ENCODE measurements at places on chromosomes 5 and 9.

GRCh38 chr5:146793709-146794108 lies 84.8 kb downstream of the PPP2R2B start:
- no peak for DNase-seq

DNA sequence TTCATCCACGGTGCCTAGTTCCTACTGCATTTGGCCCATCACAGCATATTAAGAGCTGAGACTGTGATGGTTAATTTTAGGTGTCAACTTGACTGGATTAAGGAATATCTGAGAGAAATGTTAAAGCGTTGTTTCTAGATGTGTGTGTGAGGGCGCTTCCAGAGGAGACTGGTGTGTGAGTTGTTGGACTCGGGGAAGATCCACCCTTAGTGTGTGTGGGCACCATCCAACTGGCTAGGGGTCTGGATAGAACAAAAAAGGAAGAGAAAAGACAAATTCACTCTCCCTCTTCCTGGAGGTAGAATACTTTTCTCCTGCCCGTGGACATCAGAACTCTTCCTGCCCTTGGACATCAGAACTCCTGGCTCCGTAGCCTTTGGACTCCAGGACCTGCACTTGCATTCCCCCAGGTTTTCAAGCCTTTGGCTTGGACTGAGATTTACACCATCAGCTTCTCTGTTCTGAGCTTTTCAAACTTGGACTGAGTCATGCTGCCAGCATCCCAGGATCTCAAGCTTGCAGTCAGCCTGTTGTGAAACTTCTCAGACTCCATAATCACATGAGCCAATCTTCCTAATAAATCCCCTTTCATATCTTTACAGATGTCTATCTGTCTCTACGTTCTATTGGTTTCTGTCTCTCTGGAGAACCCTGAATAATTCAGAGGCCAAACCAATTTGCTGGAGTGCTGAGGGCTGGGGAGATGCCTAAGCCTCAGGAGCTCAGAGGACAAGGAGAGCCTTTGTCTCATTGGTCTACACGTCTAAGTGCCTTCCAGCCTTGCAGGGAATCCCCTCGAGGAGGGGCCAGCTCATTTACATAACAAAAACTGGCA lies 164.5 kb downstream of the DCP2 start:
- no peak for DNase-seq

GRCh38 chr9:5095795-5096194 lies 89.6 kb downstream of the INSL6 start:
- no peak for DNase-seq

DNA sequence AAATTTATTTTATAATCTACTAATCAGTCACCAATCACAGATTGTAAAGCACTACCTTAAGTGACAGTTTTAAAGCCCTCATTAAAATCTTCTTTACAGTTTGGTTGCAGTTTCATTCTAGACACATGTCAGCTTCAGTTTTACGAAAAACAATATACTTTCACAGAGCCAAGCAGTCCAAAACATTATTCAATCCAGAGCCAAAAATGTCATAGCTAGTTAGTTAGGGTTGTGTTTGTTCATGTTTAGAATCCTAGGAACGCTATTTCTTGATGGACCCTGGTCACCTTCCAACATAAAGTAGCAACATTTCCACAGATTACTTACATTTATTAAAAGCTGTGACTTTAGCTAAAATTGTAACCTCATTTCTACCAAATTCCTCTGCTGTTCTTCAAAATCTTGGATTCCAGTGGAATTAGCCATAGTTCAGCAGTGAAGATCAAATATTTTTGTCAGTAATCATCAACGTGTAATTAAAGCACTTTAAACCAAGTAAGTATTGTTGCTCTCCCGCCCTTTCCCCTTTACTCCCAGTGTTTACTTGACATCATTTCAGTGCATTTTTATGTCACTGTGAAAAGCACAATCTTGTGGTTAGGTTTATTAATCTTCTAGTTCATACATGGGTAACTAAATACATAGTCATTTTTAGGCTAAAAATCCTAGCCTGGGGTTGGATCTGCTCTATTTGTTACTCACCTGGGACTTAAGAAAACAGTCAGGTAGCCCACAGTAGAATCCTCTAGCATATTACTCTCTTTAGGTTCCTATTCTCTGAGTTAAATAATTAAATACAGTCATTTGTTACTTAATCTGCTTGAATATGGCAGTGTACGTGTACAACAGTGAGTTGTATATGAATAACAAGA lies 74.3 kb downstream of the NIPBL start:
- no peak for DNase-seq

DNA sequence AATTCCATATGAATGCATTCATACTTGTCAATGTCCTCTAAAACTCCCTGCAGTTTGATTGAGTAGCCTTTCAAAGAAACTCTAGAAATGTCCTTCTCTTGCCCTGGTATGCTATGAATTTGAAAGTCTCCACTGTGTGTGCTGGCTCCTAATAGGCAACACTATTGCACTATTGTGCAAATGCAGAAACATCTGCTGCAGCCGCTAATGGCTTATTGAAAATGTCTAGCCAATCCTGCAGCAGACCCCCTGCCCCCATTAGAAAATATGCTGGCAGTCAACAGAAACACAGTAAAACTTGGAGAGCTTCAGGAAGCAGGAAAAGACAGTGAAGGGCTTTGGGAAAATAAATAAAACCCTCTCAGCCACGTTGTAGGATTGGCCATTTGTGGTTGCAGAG lies 87.3 kb upstream of the GRAMD2B start:
- DNase-seq = no peak

- DNase-seq = no peak
Observed at GRCh38 chr5:75824323-75824722, 107.1 kb upstream of the POC5 start.

DNA sequence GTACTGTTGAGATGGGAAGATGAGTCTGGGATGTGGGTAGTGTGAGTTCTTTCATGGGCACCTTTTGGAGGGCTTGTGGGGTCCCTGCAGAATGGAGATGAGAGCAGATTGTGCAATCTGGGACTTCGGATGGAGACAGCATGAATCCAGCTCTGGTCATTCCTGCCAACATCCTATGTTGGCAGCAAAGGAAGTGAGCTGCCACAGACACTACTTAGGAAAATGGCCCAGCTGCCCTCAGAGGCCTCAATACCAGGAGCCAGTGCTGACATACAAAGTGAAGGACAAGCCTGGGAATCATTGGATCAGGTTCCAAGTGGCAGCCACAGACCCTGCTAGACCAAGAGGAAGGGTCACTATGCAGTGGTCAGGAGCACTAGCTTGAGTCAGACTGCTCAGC lies 402.8 kb downstream of the CDK5RAP2 start:
- DNase-seq = no peak

DNA sequence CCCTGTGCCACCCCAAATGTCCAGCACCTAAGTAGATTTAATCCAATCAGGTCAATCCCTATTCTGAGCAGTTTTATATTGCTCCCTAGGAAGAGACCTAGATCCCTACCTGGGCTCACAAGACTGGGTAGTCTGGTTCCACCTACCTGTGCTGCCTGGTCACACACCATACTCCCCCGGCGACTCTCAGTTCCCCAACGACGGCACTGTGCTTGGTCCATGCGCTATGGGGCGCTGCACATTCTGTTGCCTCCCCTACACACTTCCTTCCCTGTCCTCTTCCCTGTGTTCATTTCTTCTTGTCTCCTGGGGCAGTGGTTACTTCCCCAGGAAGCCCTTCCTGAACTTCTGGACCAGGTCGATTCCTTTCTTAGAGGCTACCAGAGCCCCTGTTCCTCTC lies 109.9 kb upstream of the IL12B start:
- DNase-seq = no peak

GRCh38 chr5:35458824-35459207 lies 158.8 kb upstream of the SPEF2 start:
- DNase-seq = no peak

- DNase-seq = no peak
Observed at GRCh38 chr9:89743216-89743572, 138.4 kb downstream of the GADD45G start.

GRCh38 chr9:115202960-115203751 lies 85.2 kb upstream of the TNC start:
- peak; percentile 62 for DNase-seq

GRCh38 chr5:24789611-24790351 lies 145.0 kb upstream of the CDH10 start:
- no peak for DNase-seq

GRCh38 chr9:10062629-10063395 lies 550.0 kb downstream of the PTPRD start:
- no peak for DNase-seq

DNA sequence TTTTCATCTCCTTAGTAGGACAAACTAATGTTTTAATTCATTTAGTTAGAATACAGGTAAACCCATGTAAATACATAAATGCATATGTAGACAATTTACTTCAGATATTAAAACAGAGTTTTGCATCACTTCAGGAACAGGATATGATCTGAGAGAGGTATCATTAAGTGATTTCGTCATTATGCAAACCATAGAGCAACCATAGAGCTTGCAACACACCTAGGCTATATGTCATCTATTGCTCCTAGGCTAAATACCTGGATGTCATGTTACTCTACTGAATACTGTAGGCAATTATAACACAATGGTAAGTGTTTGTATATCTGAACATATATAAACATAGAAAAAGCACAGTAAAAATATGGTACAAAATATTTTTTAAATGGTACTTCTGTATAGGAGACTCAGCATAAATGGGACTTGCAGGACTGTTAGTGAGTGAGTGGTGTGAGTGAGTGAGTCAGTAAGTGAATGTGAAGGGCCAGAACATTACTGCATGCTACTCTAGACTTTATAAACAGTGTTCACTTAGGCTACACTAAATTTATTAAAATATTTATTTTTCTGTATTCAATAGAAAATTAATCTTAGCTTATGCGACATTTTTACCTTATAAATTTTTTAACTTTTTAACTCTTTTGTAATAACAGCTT lies 1377.5 kb upstream of the CDH9 start:
- DNase-seq = no peak

GRCh38 chr9:9791611-9792010 lies 821.2 kb downstream of the PTPRD start:
- DNase-seq = no peak

DNA sequence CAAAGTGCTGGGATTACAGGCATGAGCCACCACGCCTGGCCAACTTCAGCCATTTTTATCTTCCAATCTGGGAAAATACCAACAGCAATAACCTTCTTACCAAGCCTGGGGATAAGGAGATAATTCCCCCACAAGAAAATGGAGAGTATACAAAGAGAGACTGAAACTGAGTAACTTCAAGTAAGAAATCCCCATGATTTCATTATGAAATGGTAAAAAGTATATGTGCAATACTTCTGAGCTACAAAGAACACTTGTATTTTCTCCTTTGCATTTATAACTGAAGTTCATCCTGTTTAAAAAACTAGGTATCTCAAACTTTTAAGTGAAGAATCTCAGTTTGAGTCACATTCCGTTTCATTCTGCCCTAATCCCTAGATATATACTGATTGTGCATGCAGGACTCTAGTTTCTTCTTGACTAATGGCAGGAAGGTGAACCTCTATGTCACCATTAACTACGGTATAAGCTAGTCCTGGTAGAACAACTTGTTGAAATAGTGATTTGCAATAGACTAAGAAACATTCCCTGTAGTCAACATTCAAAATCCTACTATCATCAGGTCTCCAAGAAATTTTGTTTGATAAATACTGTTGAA lies 2071.4 kb downstream of the MAT2B start:
- no peak for DNase-seq

DNA sequence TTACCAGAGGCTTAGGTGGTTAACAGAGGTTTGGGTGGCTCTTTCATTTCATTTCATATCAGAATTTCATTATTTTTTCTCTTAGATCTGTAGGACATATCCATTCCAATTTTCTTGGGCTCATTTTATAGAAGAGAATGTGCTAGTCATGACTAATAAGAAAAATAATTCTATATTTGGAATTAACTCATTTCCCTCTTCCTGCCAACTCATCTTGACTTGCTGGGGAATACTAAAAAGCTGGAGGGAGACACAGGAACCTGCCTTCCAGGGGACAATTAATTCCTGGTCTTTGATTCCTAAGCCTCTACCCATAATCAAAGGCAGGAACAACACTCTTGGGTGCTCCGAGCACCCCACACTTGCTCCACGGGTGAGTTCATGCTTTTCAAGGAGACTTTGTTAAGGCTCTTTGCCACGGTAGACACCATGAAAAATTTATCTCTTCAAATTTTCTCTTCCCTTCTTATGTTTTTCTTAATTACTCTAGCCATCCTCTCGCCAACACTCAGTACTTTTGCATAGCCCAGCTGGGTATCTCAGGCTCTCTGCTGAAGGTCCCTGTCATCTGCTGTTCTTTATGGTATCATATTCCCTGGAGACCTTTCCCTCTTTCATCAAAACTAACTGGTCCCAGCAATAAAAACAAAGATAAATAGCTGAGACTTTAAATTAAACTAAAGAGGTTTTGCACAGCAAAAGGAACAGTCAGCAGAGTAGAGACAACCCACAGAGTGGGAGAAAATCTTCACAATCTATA lies 273.9 kb downstream of the NPR3 start:
- no peak for DNase-seq

GRCh38 chr5:80967500-80968181 lies 7.5 kb downstream of the RASGRF2 start:
- no peak for DNase-seq

DNA sequence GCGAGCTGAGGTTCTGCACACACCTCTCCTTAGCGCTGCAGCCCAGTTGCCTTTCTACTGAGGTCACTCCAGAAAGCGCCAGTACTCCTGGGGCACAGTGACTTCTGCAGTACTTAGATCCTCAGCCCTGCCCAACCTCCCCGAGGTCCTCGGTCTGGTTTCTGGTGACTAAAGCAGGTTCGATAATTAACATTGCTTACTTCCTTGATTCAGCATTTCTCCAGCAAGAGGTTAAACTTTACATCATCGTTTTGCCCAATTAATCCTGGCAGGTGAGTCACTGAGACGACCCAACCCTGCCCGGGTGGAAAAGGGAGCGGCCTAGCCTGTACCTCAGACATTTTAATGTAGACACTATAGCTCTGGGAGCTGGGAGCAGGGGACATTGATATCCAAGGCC lies 77.6 kb downstream of the PLAC8L1 start:
- DNase-seq = no peak

DNA sequence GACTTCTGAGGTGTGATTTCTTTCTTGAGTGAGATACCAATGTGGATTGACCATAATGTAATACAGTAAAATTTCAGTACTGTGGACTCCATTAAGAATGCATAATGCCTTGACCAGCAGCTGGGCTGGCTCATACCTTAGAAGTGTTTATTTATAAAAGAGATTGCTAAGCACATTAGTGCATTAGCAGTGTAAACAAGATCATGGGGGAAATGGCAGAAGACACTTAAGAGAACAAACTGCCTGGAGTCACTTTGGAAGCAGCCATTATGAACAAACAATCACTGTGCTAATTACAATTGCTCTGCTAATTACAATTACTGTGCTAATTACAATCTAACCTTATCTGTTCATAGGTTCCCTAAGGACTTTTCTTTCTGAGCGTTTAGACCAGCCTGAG lies 104.2 kb downstream of the TRIM32 start:
- DNase-seq = no peak

DNA sequence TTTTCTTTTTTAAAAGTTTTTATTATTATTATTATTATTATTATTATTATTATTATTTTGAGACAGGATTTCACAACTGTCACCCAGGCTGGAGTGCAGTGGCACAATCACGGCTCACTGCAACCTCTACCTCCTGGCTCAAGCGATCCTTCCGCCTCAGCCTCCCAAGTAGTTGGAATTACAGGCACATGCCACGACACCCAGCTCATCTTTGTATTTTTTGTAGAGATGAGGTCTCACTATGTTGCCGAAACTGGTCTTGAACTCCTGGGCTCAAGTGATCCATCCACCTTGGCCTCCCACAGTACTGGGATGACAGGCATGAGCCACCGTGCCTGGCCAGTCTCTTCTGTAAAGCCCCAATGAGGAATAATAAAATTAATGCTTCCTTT lies 31.0 kb upstream of the TXN start:
- DNase-seq = no peak

All from SHP77 treated with DMSO at 0.1 percent for 48 hours (cell line).